ENCODE measurements at places on chromosomes 5 and 9. TPM values are rescaled to one million over a fixed set of nuclear protein-coding genes. Genes with fewer than 3 reads are reported as not detected.

The SAXO1 gene
- not detected for total RNA-seq

DNA sequence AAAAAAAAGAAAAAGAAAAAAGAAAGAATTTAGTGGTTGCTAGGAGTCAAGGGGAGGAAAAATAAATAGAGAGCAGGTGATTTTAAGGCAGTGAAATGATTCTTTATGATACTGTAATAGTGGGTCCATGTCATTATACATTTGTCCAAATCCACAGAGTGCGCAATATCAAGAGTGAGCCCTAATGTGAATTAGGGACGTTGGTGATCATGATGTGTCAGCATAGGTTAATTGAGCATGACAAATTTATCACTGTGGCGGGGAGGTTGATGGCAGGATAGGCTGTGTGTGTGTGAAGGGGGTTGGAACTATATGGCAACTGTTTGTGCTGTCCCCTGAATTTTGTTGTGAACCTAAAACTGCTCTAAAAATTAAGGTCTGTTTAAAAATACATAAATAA, 357.8 kb downstream of the ICE1 start:
- DNase-seq, result no peak

The NINJ1 gene
- total RNA-seq, result 74.2 TPM

- DNase-seq, result no peak
These were observed 36.3 kb downstream of the TSTD2 start for GRCh38 chr9:97596906-97597305.

The TEX48 gene
- total RNA-seq, result not detected

- peak; percentile 83 for DNase-seq
These were observed 190.6 kb upstream of the MSX2 start for GRCh38 chr5:174533751-174534241.

DNA sequence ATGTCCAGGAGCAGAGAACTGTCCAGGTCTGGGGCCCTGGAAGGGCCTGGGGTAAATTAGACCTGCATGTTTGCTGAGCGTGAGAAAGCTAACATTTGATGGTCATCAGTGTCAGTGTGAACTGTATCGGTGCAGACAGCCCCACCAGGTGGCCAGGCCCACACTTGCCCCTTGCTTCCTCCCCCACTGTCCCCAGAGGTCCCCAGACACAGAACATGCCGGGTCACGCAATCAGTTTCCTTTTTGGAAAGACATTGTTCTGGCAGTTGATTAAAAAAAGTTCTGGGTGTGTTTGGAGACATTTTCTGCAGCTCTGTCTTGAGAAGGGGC, 1.5 kb downstream of the NKD2 start:
- no peak for DNase-seq

The HTR1A gene
- not detected for total RNA-seq

The LCN9 gene
- total RNA-seq, result not detected

- no peak for DNase-seq
These were observed 61.3 kb upstream of the MEGF10 start for GRCh38 chr5:127229185-127229889.

DNA sequence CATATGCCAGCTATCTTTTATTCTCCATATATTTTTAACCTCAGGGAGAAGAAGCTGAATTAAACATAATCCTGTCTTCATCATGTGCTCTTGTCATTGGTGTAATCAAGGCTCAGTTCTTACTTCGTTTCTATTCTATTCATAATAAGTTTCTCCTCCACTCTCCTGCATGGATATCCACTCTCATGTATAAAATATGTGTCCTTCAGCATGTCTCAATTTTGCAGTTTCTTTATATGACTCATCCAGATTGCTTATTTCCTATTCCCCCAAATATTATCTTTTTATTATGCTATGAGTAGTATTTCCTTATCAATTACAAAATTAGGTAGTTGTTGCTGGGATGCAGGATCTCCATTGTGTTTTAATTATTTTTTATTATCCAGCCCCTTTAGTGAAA, 643.7 kb upstream of the ACO1 start:
- no peak for DNase-seq

DNA sequence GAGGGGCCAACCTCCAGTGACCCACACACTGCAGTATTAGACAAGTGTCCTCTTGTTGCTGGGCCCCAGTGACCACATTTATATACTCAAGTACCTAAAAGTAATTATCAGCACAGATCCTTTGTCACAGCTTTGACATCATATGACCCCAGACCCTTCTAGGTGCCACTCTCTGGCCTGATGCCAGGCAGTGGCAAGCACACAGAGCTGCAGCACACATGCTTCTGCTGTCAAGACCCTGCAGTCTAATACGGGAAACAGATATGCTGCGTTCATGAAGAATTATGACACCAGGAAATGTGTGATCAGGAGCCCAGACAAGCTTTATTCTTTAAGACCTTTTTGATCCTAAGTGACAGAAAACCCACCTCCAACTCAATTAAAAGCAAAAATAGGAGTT, 63.8 kb upstream of the AFAP1L1 start:
- DNase-seq, result no peak

DNA sequence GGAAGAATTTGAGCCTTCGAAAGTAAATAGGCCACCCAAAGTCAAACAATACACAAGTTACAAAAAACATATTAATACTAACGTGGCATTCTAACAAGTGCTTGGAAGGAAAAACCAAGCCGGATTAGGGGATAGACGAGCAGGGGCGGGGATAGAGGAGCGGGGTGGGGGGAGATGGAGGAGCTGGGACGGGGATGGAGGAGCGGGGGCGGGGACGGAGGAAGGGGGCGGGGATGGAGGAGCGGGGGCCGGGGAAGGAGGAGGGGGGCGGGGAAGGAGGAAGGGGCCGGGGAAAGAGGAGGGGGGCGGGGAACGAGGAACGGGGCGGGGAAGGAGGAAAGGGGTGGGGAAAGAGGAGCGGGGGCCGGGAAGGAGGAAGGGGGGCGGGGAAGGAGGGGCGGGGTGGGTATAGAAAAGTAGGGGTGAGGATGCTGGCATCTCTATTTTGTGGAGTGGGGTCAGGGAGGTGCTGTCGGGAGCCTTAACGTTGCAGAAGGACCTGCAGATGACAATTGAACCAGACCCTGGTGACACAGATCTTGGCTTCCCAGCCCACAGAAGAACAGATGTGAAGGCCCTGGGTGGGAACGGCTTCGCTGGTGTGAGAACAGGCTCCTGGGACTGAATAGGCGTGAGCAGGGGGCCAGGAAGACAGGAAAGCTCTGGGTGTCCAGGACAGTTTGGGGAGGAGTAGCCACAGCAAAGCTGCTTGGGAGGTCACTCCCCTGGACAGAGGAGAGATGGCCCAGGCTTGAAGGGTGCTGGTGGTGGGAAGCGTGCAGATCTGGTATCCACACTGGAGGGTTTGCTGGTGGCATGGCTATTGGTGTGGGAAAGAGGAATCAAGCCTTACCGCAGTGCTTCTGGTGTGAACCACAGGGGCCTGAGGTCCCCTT, 233.3 kb upstream of the DAP start:
- DNase-seq, result no peak
